Stimulated activated CD8-positive, alpha-beta memory T cell treated with anti-CD3 and anti-CD28 coated beads, Interleukin-2, amount 100 ng/mL, for 48 hours (primary cell): ENCODE measurements at places on chromosomes 16 and 17.

GRCh38 chr16:781346-782010 lies 6.7 kb downstream of the RPUSD1 start:
- DNase-seq: no peak

DNA sequence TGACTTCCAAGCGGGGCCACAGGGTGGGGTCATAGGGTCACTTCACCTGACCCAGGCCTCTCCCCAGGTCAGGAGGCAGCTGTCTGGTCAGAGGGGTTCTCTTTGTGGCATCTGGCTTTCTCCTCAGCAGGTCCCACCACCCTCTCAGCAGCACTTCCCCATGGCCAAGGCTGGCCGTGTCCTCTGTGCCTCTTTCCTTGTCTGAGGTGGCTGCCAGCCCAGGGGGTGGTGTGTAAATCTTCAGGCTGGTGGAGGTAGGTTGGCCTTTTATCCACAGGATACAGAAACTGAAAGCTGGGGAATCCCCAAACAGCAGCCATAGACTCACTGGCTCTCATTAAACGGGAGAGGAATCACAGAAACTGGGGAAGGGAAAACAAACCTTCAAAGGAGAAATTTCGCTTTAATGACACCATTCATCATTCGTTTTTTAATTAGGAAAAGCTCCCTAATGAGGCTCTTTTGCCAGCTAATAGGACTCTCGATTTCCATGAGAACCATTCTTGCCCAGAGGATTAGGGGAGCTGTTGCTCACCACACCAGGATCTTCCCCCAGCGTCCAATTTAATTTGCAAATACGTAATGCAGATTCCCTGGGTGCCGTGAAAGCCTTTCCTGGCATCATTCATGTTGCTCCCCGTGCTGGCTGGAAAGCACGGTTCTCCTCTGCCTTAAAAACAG lies 18.0 kb downstream of the C17orf75 start:
- peak; percentile 15 for DNase-seq

DNA sequence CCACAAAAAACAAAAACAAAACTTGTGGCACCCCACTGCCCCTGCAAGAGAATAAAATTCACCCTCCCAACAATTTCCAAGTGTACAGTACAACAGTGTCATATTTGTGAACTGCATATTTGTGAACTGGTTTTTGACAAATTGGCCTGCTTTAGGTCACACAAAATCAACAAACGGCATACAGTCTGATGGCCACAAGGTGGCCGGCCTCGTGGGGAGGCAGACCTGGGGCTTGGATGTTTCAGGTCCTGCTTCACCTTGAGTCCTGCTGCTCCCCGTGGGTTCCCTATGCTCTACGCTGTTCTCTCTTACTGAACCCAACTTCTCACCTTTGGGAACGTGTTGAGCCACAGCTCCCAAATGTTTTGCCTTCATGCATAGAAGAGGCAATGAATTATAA lies 102.2 kb downstream of the CDK5R1 start:
- DNase-seq: no peak

DNA sequence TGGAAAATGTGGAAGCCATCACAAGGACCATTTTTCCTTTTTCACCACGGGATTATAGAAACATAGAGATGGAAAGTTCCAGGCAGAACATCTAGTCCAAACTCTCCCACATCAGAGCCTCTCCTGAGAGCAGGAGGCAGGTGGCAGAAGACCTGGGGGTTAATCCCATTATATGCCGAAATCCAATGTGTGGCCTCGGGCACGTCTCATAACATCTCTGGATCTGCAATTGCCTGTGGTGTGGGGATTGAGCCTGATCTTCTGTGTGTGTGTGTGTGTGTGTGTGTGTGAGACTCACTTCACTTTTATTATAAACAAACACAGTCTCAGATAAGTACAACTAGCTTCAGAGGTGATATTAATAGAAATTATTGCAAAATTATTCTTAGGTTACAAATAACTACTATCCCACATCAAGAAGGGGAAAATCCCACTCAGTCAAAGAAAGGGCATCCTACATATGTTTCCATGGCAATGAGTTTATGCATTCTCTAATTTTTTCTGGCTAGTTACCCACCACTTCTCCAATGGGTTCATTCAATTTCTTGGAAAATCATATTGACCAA lies 199.1 kb downstream of the FOXL1 start:
- DNase-seq: no peak

DNA sequence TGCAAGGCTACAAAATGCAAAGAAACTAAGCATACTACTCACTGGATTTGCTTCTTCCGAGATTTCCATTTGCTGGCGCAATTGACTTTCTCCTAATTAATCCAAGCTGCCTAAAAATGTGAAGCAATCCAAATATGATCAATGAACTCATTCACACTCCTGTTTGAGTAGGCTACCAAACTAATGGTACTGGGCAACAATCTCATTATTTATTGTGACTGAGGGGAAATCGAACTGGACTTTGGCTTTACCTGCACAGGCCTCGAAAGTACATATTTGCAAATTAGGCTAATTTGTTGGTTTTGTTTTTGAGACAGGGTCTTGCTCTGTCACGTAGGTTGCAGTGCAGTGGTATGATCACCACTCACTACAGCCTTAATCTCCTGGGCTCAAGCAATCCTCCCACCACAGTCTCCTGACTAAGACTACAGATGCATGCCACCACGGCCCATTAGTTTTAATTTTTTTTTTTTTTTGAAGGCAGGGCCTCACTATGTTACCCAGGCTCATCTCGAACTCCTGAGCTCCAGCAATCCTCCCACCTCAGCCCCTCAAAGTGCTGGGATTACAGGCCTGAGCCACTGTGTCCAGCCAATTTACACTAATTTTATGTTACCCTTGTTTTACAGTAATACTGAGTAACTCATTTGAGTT lies 2.6 kb downstream of the ERI2 start:
- no peak for DNase-seq

DNA sequence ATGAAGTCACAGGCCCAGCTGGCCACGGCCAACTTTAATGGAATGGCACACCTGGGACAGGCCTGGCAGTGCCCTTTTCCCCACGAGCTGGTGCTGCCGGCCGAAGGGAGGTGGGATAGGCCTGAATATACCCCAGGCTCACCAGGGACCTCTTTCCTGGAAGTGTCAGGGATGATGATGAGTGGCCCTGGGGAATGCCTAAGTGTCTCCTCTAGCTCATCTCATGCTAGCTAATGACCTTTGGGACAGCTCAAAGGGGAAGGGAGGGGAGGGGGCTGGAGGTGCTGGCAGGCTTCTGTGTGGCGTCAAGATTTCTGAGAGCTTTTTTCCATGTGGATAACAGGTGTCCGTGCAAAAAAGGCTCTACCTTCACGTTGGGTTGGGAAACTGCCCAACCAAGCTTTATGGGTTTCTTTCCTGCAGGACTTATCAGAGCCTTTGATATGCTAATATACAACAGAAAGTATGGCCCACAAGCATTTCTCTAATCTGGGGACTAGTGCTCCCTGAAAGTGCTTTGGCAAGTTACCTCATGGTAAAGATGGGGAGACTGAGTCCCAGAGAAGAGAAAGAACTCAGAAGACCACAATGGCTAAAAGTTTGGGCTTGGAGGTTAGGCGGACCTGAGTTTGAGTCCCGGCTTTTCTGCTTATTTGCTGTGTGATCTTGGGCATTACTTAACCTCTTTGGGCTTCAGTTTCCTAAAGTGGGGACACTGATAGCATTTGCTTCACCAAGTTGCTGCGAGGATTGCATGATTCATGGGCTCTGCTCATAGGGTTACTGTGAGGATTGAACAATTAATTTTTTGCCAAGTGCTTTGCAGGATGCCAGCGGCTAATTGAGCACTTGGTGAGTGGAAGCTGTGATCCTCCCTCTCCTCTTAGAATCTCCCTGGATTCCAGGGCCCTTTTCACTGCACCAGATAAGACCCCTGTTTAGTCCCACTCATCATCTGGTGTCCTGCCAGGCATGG lies 14.0 kb downstream of the ADGRG1 start:
- no peak for DNase-seq

DNA sequence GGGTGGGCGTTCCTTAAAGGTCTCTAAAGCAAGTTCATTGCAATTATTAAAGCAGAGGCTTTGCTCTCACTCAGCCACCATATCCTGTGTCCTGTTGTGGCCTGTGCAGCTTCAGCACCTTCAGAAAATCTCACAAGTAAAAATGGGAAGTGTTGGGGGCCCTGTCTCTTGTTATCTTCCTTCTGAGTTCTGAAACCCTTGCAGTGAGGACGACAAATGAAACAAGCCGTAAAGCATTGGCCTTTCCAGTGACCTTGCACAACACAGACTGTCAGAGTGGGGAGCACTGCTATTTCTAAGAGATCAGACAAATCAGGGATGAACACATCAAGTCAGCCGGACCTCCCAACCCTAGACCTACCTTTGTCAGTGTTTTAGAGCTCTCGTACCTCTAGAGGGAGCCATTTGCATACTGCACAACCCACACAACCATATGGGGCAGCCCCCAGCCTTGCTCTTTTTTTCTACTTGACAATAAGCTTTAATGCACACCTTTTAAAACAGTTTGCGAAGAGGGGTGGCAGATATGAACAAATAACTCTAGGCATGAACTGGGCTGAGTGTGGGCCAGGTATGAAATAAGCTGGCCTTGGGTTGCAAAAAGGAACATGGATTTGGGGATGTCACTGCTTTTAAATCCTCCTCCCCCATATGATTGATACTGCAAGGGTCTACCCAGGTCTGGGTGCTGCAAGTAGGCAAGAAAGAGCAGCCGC lies 89.8 kb downstream of the KATNIP start:
- no peak for DNase-seq

DNA sequence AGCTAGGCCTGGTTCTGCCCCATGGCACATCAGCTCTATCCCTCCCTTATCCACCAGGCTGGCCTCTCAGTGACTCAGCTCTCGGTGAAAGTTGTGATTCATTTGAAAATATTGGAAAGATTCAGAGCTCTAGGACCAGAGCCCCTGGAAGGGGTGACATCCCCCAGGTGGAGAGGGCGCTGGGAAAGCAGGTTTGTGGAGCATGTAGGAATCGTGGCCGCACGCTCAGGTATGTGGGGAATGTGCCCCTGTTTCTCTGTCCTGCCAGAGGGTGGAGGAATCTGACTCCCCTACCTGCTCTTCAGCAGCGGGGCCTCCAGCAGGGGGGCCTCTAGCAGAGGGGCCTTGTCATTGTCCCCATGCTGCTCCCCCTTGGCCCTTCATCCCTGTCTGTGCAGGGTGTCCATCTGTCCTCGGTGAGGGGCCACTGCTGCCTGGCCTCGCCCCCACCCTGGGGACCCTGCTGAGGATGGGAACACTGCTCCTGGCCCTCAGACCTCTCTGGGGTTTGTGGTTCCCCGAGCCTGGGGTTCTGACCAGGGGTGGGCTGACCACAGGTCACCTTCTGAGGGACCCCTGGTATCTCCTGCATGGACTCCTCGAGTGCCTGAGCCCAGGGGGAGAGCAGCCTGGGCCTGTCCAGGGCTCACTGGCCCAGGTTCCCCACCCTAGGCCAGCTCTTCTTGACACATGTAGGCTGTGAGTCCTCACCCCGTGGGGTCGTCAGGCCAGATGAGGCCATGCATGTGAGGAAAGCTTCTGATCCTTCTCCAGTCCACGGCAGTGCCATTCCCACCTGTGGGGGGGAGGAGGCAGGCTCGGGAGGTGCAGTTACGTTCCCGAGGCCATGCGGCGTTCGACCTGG lies 47.5 kb downstream of the NT5M start:
- DNase-seq: no peak

DNA sequence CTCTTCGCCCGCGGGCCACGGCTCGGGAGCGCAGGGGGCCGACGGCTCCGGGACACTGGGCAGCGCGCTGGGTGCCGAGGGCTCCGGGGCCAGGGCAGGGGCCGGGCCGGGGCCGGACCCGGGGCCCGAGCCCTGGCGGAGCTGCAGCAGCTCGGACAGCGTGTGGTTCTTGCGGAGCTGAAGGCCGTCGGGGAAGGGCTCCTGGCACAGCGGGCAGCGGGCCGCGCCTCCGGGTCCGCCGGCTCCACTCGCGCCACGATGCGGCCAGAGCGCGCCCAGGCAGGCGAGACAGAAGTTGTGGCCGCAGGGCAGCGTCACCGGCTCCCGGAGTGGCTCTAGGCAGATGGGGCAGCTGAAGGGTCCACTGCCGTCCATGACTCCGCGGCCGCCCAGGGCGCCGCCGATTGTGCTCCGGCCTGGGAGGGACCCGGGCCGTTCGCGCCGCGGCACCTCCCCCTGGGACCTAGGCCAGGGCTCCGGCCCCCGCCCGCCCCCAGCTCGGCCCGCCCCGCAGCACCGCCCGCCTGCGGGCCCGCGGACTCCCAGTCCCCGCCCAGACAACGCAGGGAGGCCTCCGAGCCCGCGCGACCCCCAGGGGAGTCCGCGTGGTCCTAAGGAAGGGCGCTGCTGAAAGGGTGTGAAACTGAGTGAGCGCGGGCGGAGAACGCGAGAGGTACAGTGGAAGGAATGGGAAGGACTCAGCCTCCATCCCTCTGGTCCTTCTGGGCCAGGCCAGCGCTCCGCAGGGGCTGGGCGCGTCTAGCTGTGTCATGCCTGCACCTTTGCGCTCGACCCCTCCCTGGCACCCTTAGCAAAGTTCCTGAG lies at the start of gene TRIM47:
Gene TRIM47, minus strand, starts transcription at position 408 of the 825 bp plus-strand sequence. Its CDS starts 33 bp downstream, at position 375.
- DNase-seq: no peak

- DNase-seq: no peak
These were observed 73.0 kb downstream of the BCAS3 start for GRCh38 chr17:60750640-60751039.

DNA sequence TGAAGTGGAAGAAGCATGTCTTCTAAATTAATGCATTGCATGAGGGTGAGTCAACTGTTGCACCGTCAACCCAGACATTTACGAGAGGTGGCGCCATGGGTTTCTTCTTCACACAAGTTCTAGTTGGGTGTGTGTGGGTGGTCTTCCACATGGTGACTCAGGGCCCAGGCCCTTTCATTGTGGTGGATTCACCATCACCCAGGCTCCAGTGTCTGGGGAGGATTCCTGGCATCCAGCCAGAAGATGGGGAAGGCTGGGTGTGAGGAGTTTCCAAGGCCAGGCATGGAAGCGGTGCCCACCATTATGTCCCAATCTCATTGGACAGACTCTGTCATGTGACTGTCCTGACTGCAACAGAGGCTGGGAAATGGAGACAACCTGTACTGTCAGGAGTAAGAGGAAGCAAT lies 21.4 kb upstream of the JPH3 start:
- no peak for DNase-seq

GRCh38 chr16:78988361-78988969 lies 612.1 kb downstream of the MAF start:
- no peak for DNase-seq
